Fibroblast of skin of left biceps (primary cell): ENCODE measurements at places on chromosomes 1 and 21.
A peak's percentile ranks its signal among the peaks of the same experiment; 100 is the strongest.

DNA sequence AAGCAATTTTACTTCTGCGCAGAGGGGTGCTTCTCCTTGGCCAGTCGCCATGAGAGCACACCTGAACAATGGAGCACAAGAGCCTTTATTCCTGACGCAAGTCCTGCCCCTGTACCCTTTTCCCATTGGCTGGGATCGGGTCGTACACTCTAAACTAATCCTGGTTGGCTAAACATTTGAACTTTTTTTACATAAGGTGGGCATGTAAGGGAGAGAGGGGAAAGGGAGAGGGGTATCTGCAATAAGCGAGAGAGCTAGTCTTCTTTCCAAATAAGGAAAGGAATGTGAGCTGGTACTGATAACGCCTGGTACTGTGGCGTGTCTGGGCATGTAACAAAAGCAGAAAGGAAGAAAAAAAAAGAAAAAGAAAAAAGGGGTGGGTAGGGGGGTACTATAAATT lies 21.8 kb downstream of the MFSD2A start:
- no peak for DNase-seq

GRCh38 chr1:84892705-84893618 lies at the start of gene LPAR3:
TSS of gene LPAR3 (minus strand) at chr1:84893206. CDS start at chr1:84866120, 27,086 bp downstream.
- DNase-seq, result no peak

- no peak for DNase-seq
Measured at GRCh38 chr1:77631302-77631701, 51.2 kb downstream of the ZZZ3 start.

- no peak for DNase-seq
Measured at GRCh38 chr1:56320464-56321149, 258.8 kb downstream of the PLPP3 start.

GRCh38 chr1:58738876-58739275 lies 39.0 kb upstream of the MYSM1 start:
- DNase-seq, result no peak

GRCh38 chr1:208835097-208835463 lies 590.9 kb upstream of the PLXNA2 start:
- no peak for DNase-seq

DNA sequence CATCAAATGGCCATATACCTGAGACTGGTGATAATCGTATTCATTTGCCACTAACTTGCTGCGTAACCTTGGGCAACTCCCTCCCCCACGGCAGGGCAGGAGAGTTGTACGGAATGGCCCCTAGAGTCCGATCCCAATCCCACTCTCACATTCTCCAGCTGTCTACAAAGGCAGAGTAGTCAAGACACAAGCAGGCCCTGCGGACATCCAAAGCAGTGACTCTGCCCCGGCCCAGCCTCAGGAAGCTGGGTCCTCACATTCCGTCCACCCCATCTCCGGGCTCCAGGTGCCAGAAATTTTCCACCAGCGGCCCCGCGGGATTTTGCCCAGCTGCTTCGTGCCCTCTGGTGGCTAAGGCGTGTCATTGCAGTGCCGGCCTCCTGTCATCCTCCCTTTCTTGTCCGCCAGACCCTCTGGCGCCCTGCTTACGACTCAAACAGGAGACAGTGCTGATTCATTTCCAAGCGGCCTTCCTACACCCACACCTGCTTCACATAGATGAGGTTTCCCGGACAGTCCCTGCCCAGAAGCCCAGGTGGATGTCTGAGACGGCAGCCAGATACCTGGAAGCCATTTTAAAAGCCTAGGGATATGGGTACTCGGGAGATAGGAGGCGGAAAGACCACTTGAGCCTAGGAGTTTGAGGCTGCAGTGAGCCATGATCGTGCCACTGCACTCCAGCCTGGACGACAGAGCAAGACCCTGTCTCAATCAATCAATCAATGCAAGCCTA lies 2.9 kb upstream of the S100A2 start:
- DNase-seq, result peak; percentile 55

DNA sequence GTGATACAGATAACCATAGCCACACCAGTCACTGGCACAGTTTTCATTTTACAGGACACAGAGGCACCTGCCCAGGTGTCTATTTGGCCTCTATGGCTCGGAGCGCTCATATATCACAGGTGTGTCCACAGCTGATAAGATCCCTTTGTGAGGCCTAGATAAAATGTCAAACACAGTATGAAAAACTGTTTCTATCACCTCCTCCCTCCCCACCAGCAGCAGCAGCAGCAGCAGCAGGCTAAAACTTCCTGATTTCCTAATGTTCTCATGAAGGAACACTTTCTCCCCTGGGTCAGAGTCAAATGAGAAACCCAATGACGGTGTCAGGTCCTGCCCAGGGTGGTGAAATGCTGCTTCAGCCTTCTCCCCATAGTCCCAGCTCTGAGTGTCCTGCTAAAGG lies 24.4 kb downstream of the ELAPOR1 start:
- no peak for DNase-seq

- no peak for DNase-seq
Measured at GRCh38 chr1:89364954-89365550, 1.2 kb downstream of the GBP6 start.

DNA sequence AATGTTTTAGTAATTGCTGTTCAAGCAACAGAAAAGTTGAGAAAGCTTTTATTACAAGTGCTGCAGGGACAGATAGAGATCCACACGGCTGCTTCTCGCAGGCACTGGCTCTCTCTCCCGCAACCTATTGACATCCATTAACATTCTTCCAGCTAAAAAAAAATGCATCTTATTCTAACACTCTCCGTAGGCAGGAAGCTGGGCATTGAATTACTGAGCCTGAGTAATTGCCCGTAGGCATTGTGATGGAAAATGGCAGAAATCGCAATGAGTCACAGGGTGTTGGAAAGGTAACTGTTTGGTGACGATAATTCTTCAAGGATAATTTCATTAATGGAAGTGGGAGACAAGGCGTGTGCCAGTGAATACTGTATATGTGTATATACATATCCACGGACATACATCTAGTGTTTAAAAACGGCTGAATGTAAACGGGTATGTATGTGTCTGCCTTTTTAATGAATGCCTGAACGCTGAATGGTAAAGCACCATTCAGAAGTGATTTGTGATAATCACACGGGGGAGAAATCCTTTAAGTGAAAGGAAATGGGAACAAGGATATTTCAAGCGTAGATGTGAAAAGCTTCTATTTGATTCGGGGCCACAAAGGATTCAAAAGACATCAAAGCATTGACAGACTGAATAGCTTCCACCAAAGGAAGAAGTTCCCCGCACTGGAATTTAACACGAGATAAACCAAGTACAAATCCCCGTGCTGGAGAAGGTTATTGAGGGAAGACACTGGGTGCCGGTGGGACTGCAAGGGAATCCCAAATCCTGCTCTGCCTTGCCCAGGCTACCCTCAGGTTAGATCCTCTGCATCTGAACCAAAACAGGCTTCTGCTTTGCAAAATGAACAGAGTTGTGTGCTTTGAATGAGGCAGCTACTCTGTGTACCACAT lies 567.2 kb downstream of the NPHP4 start:
- DNase-seq, result no peak

- no peak for DNase-seq
Measured at GRCh38 chr1:30469426-30469825, 254.0 kb downstream of the MATN1 start.

DNA sequence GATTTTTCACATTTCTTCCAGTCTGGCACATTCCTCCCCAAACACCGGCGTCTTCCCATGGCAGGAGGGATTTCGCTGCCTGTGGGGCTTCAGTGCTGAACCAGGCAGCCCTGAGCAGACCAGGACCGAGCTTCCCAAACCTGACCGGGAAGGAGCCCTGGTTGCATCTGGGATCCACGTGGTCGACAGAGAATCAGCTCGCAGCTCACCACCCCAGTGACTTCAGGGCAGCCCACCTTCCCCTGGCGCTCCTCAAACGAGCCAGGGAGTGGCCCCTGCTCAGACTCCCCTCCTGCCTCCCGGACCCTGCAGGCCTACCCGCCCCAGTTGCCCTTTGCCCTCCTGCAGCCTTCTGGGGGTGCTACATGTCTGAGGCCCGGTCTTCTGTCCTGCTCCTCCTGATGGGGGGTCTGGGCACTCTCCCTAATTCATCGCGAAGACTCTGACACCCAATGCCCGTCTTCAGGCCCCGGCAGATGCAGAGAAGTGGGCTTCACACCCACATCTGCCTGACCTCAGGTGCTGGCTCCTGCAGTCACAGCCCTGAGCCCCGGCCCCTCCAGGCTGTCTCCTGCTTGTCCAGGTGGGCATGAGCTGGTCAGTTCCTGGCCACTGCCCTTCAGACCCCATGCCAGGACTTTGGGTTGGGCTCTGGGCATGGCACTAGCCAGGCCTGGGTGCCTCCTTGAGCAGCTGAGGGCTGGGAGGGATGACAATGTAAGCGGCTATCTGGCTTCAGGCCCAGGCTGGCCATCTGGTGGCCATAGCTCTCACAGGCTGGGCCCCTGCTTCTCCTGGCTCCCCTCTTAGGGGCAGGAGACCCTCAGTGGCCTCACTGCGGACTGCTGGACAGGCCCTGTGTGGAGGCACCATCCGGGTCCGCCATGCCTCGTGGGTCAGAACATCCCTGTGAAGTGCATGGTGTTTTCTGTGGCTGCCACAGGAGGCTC lies 26.1 kb upstream of the PRSS38 start:
- DNase-seq, result no peak

DNA sequence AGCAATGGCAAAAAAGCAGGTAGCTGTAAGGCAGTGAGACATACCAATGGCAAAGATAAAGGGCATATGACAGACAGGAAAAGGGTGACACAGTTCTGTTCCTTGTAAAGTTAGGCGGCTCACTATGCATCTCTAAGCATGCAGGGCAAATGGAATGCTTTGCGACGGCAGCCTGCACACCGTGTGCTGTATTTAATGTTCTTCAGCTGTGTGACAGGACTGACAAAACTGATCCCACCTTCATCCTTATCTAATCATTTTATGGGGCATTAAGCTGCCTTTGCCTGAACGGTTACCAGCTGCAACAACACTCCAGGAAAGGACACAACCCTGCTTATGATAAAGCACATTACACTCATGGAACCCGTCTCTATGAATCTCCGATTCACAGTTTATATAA lies 80.5 kb upstream of the VAV3 start:
- no peak for DNase-seq

GRCh38 chr1:242225767-242226573 lies 227.1 kb upstream of the MAP1LC3C start:
- no peak for DNase-seq

- no peak for DNase-seq
Measured at GRCh38 chr1:88742531-88742930, 58.5 kb downstream of the PKN2 start.

- DNase-seq, result no peak
Measured at GRCh38 chr1:31580513-31580870, 4.2 kb downstream of the TINAGL1 start.

- no peak for DNase-seq
Measured at GRCh38 chr1:232108598-232108997, 482.0 kb downstream of the DISC1 start.

- DNase-seq, result peak; percentile 54
Measured at GRCh38 chr1:108830119-108831008, 26.5 kb downstream of the AKNAD1 start.

GRCh38 chr1:53957194-53957818 lies 11.2 kb downstream of the LRRC42 start:
- no peak for DNase-seq

- DNase-seq, result no peak
Measured at GRCh38 chr1:160360227-160360695, 6.6 kb upstream of the NHLH1 start.

GRCh38 chr1:210043058-210043457 lies 105.0 kb downstream of the SYT14 start:
- DNase-seq, result no peak
